Right renal pelvis (tissue), 4 donors: ENCODE measurements at places on chromosomes 5 and 9. TPM values are rescaled to one million over a fixed set of nuclear protein-coding genes. Genes with fewer than 3 reads are reported as not detected.

GRCh38 chr5:142735323-142736246 is 34.6 kb upstream of the ARHGAP26 start:
- no peak for DNase-seq

The ARID3C gene
- not detected for polyA plus RNA-seq

DNA sequence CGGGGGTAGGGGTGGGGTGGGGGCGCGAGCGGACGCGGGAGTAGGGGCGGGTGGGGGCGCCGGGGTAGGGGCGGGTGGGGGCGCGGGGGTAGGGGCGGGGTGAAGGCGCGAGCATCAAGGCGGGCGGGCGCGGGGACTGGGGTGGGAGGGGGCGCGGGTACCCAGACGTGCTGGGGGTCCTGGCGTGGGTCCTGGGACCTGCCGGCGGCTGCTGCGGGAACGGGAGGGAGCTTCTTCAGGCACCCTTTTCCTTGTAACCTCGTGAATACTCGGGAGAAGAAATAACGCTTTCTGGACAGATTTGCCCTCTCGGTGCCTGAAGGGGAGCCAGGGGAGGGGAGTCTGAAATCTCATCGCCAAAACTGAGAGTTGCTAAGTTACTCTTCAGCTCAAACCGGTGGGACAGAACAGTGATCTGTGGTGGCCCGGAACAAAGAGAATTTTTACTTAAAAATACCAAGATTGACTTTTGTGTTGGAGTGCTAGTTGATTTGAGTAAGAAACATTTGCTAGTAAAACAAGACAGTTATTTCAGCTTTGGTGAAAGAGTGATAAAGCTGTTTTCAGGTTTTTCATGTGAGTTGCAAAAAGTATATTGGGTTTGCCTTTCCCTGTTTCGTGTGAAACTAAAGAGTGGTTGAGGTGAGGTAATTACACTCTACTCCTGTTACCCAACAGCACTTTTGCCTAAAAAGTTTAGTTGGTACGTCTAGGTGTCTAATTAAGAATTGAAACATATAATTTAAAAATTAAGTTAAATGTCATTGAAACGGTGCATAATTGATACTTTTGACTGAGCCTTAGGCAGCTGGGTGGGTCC is 643 bp downstream of the PLEKHG4B start:
- DNase-seq: no peak

DNA sequence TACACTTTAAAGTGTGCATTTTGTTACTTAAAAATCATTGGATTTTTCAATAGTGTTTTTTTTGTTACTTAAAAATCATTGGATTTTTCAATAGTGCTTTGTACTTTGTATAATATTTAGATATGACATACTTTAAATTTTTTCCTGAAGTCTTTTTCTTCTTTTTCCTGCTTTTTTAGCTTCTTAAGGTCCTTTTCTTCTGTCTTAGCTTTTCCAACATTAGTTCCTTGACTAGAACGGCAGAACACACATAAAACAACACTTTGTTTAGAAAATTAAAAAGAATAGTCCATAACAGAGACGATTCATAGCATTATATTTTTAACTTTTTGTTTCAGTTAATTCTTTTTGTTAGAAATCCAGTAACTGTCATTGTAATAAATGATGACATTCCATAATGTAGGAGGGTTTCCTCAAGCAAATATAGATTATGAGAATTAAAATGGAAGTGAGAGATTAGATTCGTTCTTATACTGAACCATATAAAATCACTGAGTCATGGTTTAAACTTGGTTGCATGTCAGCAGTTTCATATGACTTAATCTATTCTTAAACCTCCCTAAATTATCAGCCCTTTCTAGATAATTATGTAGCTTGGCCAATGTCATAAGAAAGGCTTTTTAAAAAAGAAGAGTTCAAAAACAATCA is 45.3 kb upstream of the RICTOR start:
- no peak for DNase-seq

- DNase-seq: no peak
These were observed 61.7 kb downstream of the CPLANE1 start for GRCh38 chr5:37187465-37187977.

The DPP7 gene
- 15.5 TPM for polyA plus RNA-seq

DNA sequence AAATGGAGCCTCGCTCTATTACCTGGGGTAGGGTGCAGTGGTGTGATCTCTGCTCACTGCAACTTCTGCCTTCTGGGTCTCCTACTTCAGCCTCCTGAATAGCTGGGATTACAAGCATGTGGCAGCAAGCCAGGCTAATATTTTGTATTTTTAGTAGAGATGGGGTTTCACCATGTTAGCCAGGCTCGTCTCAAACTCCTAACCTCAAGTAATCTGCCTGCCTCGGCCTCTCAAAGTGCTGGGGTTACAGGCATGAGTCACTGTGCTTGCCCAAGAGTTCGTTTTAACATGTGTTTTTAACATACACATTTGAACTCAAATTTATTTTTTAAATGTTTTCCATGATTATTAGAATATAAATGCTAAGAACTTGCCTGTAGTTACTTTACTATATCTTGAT is 34.2 kb downstream of the MARCHF6 start:
- no peak for DNase-seq

The CXCL14 gene
- 45.3 TPM for polyA plus RNA-seq

The SPATA31E1 gene
- not detected for polyA plus RNA-seq

- DNase-seq: no peak
These were observed 502.5 kb upstream of the ARRDC3 start for GRCh38 chr5:91885291-91886265.

- no peak for DNase-seq
These were observed 925.6 kb upstream of the ARRDC3 start for GRCh38 chr5:92308679-92309078.

DNA sequence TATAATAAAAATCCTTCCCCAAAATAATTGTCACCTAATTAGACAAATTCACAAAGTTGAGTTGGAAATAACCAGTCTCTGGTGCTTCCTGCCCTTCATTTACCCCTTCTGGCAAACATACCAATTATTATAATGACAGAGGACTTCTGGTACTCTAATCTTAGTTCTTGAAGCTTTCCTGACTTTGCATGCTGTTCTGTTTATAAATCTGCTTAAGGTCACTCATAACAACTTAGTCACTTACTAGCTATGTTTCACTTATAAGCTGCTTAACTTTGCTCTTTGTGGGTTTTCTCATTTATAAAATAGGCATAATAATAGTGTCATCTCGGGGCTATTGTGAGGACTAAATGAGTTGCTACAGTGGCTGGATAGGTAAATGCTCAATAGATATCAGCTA is 446.5 kb downstream of the EFNA5 start:
- no peak for DNase-seq

GRCh38 chr9:16060436-16061129 is 507.7 kb downstream of the CCDC171 start:
- DNase-seq: no peak

DNA sequence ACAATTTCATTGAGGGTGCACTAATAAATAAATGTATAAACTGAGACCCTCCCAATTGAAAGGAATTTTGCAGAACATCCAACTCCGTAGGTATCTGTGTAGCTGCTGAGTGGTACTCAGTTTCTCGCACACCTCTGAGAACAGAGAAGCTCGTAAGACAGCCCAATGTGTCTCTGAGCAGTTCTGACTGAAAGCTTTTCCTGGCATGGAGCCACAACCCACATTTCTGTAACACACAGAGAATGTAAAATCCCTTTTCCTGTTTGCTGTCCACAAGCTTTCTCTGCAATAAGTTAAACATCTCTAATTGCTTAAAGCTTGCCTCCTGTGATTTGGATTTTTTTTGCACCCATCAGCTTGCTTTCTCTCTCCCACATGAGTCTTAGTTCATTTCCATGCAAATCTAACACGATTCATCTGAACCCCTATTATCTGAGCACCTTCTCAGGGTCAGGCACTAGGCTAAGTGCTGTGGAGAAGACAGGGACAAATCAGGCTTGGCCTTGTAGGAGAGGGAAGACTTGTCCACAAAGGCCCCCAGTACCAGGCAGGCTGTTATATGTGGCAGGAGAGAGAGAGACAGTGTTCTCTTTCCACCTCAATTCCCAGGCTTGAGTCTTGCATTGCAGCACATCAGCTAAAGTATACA is 44.2 kb upstream of the COL15A1 start:
- DNase-seq: peak; percentile 38

DNA sequence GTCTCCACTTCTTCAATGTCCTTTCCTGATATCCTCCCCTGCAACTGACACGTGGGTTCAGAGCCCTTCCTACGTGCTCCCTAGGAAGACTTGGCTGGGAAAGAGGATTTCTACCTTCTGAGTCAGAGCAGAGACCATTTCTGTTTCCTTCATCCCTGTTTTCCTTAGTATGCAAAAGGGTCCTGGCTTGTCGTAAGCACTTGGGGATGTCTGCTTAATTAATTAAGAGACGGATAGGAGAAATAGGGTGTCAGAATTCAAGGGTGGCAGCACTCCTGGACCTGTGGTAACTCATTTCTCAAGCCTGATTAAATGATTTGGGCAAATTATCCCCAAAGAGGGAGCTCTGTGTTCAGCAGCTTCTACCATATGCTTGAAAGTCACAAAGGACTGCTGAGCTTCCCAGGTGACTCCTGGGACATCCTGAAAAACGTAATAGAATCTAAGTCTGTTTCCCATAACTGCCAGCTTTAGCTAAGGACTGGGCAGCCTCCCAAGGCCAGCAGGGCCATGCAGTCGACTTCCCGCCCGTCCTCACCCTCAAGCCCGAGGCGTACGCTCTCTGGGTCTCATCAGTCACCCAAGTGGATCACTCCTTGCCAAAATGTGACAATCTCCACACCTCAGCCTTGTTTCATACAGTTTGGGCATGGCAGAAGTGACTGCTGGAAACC is 20.5 kb downstream of the ABCA1 start:
- no peak for DNase-seq

DNA sequence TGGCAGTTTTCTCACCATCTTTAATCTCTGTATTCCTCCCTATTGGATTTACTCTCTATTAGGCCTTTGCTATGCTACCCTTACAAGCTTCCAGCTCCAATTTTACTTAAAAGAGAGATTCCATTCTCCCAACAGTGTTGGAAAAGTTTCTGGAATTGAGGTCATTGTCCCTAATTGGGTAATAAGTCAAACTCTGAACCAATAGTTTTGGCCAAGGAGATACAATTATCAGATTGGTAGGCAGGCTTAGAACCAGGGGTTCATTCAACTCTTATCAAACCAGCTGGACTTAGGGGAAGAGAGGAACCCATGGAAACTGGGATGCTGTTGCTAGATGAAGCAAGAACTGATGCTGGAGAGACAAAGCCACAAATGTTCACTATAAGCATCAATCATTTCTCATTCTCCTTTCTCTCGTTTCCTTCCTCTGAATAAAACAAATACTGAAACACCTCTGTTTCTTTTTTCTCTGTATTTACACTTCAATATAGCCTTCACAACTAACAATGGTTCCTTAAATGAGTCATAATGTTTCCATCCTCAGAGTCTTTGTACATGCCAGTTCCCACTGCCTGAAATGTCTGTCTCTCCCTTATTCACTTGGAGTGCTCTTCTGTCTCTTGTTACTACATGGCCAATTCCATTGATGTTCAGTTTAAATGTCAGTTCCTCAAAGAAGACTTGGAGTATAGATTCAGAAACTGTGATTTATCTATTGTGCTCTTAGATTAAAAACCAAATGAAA is 587.3 kb downstream of the GABRG2 start:
- no peak for DNase-seq

- no peak for DNase-seq
These were observed 90.9 kb upstream of the MTAP start for GRCh38 chr9:21711504-21711903.

DNA sequence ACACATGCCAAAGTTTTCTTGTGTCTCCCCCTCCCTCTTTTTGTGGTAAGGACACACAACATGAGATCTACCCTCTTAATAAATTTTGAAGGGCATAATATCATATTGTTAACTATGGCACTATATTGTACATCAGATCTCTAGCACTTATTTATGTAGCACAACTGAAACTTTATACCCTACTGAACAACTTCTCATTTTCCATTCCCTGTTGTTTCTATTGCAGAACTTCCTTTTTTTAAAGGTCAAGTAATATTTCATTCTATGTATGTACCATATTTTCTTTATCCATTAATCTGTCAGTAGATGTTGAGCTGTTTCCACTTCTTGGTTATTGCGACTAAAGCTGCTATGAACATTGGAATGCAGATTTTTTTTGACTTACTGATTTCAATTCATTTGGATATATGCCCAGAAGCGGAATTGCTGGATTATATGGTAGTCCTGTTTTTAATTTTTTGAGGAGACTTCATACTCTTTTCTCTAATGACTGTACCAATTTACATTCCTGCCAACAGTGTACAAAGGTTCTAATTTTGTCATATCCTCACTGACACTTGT is 305.3 kb downstream of the PRR16 start:
- no peak for DNase-seq

- no peak for DNase-seq
These were observed 653 bp upstream of the HNRNPH1 start for GRCh38 chr5:179623906-179624741.

DNA sequence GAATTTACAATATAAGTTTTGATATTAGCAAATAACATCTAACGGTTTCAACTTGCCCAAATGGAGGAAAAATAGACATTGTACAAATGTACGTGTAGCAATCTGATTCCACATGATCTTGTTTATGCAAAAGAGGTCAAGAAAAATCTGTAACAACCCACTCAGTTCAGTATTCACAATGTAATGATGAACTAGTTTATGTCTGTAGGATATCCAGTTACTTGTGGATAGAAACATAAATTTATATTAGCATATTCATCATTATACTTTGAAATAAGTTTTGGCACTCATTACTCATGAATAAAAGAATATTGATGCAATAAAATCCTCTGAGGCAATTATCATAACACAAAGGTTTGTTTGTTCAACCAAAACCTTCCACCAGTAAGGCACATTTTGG is 28.1 kb downstream of the PLK2 start:
- DNase-seq: no peak

The C9 gene
- polyA plus RNA-seq: 0.16 TPM

GRCh38 chr5:190366-191035 is 794 bp upstream of the LRRC14B start:
- no peak for DNase-seq

The C6 gene
- polyA plus RNA-seq: 1.4 TPM

DNA sequence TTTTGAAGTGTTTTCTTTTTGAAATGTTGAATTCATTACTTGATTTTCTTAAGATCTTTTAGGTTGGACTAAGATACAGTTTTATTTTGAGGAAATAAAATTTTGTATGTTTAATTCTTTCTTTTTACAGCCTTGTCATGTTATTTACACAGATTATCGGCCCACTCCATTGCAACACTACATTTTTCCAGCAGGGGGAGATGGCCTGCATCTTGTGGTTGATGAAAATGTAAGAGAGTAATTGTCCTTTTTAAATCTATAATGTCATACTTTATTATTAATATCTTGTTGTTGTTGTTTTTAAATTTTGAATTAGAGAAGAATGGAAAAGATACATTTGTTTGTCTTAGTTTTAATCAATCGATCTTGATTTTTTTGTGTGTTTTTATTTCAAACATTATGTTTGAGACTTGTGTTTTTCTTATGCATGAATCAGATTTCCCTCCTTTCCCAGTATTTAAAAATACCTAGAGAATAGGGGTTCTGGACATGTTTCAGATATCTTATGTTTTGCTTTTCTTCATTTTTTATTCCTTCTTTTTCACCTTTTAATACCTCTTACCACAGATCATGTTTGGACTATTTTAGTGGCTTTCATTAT is 36.7 kb downstream of the MTREX start:
- DNase-seq: peak; percentile 48
